ENCODE measurements at places on chromosomes 2 and 18.

DNA sequence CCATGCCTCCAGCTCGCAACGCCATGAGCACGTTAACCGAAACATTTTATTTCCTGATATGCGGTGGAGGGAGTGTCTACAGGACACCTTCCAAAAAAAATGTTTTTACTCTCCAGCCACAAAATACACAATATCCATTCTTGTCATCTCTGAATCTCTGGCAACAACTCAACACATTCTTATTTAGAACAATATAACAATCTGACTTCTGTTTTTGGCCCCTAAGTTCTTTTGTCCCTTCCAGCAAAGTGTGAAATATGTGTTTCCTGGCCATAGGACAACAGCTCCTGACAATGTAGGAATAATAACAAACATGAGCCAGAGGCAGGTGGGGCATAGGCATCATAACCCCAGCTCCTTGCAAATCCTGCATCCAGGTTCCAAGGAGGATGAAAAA lies 163.0 kb downstream of the DDX1 start:
- DNase-seq = no peak

DNA sequence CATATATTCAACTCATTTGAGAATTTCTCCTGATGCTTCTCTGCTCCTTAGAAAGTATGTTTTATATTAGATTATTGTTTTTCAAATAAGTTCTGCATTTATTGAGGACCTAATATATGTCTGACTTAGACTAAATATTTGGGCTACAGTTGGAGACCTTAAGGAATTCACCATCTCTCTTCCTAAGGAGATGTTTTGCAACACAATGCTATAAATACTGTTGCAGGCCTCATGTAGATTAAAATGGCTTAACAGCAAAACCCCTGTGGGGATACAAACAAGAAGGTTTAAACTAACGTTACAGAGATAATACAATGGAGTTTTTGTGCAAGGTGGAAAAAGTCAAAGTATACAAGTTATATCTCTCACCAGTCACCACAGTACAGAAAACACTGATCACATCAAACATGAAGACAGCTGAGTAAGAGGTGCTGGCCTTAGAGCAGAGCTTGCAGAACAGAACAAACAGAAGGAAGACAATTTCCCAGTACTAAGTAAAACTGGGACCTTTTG lies 20.1 kb upstream of the BMPR2 start:
- no peak for DNase-seq

- no peak for DNase-seq
Measured at GRCh38 chr2:85917887-85918795, 29.4 kb upstream of the ST3GAL5 start.

DNA sequence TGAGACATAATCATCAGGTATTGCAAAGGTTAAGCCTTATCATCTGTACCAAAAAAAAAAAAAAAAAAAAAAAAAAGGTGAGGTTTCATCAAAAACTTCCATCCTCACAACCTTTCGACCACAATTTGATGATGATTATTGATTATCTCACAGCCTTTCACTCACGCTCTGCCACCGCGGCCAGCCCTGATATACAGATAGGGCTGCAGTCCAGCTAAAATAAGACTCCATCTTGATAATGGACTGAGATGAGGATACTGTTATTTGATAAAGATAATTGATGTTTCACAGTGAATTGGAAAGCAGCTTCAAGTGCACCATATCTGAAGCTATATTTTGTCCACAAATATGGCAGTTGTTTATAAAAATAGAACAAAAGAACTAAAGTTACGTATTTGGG lies 159.7 kb upstream of the BOD1L2 start:
- DNase-seq = no peak

DNA sequence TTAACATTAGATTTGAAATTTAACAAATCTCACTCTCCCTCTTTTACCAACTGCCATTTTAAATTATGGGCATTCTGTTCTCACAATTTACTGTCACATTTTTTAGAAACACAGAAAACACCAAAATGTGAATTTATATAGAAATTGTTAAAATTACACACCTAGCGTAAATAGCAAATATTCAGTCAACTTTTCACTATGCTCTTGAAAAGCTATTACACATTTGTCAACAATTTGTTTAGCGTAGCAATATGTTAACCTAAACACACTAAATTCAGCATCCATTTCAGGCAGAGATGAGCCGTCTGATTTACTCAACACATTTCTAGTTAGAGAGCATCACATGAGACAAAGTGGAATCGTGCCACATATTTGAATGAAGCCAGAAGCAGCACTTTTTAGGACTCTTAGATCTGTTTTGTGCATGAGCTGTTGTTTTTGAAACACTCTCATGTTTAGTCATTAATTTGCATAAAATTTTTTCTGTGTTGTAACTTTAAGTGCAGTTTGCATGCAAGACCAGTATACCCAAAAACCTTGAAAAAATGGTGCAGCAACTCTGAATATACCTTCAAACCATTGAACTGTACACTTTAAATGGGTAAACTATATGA lies 8.2 kb downstream of the TTC32 start:
- DNase-seq = no peak

DNA sequence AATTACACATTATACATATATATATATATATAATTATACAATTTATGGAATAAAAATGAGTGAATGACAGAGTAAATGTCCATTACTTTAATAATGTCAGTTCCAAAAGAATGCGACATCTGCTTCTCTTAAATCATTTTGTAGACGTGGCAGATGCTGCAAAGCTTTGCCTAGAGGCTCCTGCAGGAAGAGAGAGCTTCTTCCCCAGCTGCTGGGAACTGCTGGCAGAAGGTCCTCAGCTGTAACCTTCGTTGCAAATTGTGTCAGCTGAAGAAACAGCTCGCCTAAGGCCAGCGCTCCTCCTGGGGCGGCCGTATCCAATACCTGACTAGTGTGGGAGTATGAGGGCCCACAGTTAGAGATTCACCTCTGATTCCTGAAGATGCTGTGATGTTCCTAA lies 9.6 kb upstream of the THNSL2 start:
- DNase-seq = no peak

- DNase-seq = peak; percentile 51
Measured at GRCh38 chr2:172328103-172328841, 99.1 kb upstream of the ITGA6 start.

GRCh38 chr2:188973641-188974040 lies 532 bp upstream of the COL3A1 start:
- no peak for DNase-seq

- DNase-seq = no peak
Measured at GRCh38 chr2:74223941-74224770, 25.7 kb downstream of the MTHFD2 start.

GRCh38 chr18:6273423-6273822 lies 141.3 kb downstream of the L3MBTL4 start:
- no peak for DNase-seq

DNA sequence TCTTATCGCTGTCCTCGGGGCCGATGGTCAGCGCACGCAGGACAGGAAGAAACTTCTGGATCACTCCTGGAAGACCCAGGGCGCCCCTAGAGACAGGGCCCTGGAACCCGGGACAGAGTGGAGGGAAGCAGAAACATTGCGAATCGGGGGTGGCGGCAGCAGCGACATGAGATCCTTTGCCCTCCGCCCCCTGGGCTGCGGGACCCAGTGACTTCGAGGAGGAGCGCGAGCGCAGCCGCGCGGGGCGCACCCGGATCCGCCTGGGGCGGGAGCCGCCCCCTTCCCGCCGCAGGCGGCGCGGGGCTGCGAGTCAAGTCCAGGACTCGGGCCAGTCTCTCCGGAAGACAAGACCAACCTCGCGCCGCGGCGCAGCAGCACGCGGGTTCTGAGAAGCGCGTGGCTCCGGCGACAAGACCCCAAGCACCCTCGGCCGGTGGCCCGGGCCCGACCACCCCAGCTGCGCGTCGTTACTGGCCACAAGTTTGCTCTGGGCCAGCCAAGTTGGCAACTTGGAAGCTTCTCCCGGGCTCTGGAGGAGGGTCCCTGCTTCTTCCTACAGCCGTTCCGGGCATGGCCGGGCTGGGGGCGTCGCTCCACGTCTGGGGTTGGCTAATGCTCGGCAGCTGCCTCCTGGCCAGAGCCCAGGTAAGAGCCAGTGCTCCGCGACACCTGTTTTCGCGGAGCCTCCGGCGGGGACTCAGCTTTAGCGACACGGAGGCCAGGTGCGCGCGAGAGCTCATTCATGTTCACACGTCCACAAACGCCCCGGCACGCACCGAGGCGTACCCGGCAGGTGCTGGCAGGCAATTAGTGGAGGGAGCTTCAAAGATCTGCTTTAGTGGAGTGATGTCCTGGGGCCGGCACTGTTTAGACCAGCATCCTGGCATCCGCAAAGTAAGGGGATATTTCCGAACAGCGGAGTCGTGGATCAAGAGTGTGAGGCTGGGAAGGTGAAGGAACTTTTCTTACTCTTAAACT lies at the start of gene PTH2R:
TSS of gene PTH2R (plus strand) at position 319 of the 978 bp plus-strand sequence. CDS start at position 571, 252 bp downstream.
- DNase-seq = no peak

- DNase-seq = no peak
Measured at GRCh38 chr2:140797718-140798117, 1333.1 kb downstream of the LRP1B start.

- DNase-seq = no peak
Measured at GRCh38 chr18:46642561-46642960, 14.5 kb downstream of the LOXHD1 start.

GRCh38 chr18:54679318-54680149 lies 88.5 kb downstream of the DYNAP start:
- DNase-seq = peak; percentile 62

GRCh38 chr2:238233625-238234024 lies 6.2 kb downstream of the HES6 start:
- DNase-seq = no peak

- DNase-seq = no peak
Measured at GRCh38 chr2:98269830-98270229, 76.4 kb upstream of the CNGA3 start.

GRCh38 chr18:58351776-58352175 lies 277.1 kb downstream of the ALPK2 start:
- no peak for DNase-seq

GRCh38 chr2:127508631-127509034 lies 17.7 kb downstream of the IWS1 start:
- DNase-seq = peak; percentile 99

DNA sequence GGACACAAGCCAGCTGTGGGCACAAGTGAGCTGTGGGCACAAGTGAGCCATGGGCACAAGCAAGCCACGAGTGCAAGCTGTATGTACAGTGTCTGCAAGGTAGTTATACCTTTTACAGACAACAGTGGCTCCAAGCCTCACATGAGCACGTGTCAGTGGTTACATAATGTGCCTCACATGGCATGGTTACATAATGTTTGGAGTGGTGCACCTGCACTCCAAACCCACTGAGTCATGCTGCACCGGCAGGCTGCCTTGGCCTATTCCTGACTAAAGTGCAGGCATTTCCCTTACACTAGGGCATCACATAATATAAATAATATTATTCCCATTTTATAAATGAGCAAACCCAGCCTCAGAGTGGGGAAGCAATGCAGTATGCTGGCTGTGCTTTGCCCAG lies 62.6 kb downstream of the MARCO start:
- DNase-seq = no peak

GRCh38 chr18:24019641-24020331 lies 5.2 kb downstream of the TTC39C start:
- DNase-seq = no peak

GRCh38 chr2:107111623-107112022 lies 225.7 kb upstream of the ST6GAL2 start:
- no peak for DNase-seq

DNA sequence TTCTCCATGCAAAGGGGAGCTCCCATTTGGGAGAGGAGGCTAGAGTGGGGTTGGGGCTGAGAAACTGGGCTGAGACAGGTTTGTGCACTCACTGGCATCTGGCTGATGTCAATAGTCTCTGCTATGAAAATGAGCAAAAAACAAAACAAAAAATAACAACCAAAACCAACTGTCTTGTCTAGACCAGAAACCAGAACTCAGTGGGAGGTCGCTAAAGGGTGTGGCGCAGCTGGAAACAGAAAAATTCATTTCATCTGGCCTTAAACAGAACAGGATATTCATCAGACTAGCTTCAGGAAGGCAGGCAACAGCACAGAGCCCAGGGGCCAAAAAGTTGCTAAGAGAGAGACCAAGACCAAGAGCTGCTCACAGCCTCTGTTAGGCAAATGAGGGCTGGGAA lies 126.1 kb downstream of the THNSL2 start:
- DNase-seq = no peak

- no peak for DNase-seq
Measured at GRCh38 chr2:127897531-127898211, 11.9 kb upstream of the AMMECR1L start.

GRCh38 chr2:27497288-27497627 lies 619 bp downstream of the GCKR start:
- DNase-seq = no peak

DNA sequence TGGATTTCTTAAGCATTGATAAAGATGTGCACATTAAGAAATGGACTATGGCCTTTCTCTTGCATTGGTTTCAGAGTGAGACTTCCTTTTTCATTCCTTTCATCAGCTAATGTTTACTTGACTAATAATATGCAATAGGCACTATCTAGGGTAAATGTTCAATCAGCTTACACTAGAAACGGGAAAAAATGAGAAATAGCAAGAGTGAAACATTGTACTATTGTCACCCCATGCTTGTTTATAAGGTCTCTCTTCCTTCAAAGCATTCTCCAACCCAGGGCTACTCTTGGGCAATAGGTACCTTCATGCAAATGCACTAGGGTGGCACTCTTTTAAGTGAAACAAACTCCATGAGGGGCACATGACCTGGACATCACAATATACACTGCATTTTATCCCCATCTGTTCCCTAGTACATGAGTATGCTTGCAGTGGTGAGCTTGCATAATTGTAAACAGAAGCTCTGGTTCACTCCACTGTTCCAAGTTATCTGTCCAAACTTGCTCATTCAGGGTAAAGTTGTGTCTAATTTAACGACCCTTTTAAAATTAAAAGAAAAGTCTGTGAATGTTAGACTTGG lies 402.3 kb downstream of the ERBB4 start:
- DNase-seq = no peak

- DNase-seq = no peak
Measured at GRCh38 chr2:28590496-28591301, 94.8 kb downstream of the PLB1 start.

GRCh38 chr2:79850912-79851311 lies 338.1 kb downstream of the CTNNA2 start:
- no peak for DNase-seq

DNA sequence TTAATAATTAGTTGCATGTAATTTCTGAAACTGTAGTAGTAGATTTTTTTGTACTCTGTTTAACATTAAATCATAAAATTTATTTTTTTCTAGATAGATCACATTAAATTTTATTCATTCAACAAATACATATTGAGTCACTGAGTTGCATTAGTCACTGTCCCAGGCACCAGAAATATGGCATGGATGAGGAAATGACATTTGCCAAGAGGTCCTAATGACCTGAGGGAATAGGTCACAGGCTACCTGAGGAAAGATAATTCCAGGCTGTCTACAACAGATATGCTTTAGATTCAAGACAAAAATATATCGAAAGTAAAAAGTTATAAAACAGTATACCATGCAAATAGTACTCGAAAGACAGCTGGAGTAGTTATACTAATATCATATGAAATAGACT lies 852.4 kb upstream of the ACVR2A start:
- no peak for DNase-seq
